Kasumi-1 (cell line): ENCODE measurements at places on chromosomes 11 and 22.

- DNase-seq = peak; percentile 61
These were observed 34.8 kb upstream of the CARS1 start for GRCh38 chr11:3091846-3092602.

DNA sequence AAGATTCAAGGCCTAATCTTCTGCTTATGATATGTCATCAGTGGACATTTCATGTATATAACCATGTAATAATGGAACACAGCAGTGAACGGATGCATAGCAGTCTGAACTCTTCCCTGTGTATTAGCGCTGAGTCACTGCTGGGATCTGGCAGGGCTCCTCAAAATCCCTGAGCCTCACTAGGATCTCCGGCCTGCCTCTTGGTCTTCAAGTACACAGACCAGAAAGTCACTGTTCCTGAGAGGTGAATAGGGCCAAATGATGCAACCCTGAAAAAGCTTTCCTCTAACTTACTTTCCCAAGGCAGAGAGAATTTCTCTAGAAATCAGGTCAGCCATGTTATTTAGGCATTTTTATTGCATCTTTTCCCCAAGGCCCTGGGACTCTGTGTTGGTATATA is 35.0 kb downstream of the POU2AF1 start:
- no peak for DNase-seq

DNA sequence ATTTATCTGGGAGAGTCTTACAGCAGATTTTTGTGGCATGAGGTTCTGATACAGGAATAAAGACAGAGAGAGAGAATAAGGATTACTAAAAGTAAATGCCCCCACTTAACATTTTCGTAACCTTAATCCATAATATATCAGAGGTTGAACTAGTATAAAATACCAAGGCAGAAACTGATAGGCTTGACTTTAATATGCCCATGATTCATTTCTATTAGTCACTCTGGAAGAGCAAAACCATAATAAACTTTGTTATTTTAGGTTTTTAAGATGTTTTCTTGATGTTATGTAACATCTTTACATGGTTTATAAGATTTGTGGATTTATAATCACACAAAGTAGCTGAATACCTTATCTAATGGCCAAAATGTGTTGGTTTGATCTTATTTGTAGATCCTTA is 19.1 kb downstream of the GUCY1A2 start:
- no peak for DNase-seq

GRCh38 chr11:37558619-37559210 is 960.7 kb upstream of the RAG2 start:
- DNase-seq = peak; percentile 6

DNA sequence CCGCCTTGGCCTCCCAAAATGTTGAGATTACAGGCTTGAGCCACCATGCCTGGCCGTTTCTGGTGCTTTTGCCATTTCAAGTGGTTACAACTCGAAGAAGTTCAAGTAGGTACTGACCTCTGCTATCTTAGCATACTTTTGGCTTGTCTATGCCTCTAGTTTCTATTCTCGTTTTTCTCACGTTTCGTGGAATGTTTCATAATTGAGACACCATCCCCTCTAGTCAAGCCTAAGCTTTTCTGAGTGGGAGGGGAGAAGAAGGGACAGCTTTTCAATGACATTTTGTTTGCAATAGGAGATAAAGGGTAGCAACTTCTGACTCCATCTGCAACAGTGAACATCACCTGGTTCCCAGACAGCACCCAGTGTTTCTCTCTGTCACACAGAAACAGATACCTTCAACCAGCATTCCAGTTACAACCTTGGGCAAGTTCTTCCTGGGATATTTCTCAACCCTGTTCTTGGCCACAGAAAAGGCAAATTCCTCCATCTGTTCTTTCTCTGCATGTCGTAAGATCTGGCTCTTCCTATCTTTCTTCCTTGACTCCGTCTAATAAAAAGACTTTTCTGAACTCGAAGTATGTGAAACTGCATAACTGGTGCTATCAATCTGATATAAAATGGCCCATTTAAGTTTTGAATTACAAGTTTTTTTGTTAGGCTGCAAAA is 25.5 kb downstream of the DDI1 start:
- no peak for DNase-seq

DNA sequence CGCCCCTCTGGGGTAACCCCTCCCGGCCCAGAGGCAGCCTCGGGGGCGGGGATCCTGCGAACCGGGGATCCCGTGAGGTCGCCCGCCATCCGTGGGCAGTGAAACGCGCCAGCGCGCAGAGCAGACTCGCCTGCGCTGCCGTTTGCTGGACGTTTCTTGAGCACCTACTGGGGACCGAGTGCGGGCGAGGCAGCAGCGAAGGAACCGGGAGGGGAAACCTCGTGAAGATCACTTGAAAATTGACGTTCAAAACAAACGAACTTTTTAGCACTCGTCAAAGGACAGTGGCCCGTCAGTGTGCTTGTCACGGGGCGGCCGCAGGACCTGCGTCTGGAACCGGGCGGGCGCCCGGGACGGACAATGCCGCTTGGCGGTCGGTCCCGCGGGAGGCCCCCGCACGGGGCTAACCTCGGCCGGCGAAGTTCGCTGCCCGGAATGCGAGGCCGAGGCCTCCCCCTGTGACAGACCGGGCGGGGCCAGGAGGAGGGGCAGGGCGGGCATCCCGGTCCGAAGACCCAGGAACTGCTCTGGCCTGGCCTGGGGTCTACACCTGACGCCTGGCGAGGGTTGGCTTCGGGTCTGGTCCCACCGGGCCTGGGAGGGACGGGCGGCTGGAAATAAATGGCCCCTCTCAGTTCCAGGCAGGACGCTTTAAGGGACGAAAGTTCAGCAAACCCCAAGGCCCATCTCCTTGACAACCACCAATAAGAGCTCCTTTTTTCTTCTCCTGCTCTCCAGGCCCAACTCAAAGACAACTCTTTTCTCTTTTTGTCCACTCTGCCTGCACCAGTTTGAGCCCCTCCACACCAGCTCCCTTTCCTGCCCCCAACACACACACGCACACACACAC is 723 bp upstream of the SCUBE1 start:
- DNase-seq = no peak

- DNase-seq = no peak
These were observed at the start of gene NAALAD2 for GRCh38 chr11:90134478-90135003. Gene NAALAD2 (plus strand): TSS chr11:90134663. CDS start chr11:90134759, 96 bp downstream.

DNA sequence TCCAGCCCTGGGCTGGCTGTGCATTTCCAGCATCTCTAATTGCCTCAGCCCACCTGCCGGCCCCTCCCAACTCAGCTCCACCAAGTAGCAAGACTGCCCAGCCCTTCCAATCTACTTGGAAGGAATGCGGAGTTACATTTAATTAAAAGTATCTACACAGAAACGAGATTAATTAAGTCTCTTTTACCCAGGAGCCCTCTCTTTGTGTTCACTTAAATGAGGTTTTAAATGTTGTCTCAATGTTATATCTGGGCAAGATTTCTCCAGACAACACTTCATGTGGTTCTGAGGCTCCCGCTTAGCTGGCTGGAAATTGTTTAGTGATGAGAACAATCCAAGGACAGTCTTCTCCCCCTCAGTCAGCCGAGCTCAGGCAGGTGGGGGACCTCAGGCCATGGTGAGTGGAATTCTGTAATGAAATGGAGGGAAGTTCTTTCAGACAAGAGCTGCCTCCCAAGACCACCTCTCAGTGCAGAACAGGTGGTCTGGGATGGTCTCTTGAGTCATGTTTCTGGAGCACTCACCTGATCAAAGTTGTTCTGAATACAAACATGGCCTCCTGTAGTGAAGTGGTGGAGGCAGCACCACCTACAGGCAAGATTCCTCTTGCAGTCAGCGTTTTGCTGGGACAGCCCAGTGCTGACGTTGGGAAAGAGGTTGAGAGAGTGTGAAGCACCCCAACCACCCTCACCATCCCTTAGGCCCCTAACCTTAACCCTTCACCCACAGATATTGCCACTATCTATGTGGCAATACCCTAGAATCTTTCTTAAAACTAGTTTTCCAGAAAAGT is 371.6 kb downstream of the CADM1 start:
- DNase-seq = no peak

DNA sequence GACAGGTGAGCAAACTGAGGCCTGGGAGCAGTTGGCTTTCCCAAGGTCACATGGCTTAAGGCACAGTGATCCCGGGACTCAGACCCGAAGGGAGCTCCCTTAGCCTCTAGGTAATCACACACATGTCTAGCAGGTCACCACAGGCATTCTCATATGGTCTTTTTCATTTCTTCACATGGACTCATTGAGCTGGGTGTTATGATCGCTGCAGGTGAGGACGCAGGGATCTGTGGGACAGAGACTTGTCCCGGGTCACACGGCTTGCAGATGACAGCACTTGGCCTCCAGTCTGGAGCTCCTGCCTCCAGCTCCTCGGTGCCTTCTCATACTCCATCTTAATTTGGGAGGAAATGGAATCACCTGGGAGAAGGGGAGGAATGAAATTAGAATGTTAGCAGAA is 23.6 kb upstream of the CACNG2 start:
- DNase-seq = no peak

- DNase-seq = no peak
These were observed 41.0 kb upstream of the SPON1 start for GRCh38 chr11:13921545-13921944.

DNA sequence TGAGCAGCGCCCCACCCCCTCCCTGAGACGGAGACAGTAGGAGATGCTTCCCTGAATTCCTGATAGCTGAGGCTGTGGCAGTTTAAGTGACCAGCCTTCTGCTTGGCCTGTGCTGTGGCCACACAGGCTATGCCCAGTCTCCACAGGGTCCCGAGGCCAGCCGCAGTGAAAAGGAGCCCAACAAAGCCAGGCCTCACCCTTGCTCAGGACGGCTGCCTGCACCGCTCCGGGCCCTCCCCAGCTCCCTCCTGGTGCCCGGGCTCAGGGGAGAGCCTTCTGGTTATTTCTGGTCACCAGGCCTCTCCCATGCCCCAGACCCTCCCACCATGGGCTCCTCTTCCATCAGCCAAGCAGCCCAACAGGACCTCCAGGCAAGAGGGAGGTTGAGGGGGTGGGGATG is 28.8 kb downstream of the LRRC10B start:
- no peak for DNase-seq

DNA sequence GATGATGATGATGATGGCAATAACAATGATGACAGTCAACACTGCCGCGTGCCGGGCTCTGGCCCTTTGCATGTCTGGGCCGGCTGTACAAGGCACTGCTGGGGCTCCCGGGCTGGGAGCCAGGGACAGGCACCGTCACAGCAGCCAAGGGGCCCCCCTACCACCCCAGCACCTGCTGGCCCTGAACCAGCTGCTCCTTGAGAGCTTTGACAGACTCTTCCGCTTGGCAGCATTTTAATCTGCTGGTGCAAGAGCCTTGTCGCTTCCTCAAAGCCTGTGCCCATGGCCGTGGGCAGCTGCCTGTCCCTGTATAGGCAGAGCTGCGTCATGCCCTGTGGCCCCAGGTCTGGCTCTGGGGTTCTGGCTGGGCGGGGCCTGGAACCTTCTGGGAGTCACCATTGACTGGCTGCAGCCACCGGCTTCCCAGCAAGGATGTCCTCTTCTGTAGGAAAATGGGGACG is 12.9 kb upstream of the MUC6 start:
- no peak for DNase-seq

DNA sequence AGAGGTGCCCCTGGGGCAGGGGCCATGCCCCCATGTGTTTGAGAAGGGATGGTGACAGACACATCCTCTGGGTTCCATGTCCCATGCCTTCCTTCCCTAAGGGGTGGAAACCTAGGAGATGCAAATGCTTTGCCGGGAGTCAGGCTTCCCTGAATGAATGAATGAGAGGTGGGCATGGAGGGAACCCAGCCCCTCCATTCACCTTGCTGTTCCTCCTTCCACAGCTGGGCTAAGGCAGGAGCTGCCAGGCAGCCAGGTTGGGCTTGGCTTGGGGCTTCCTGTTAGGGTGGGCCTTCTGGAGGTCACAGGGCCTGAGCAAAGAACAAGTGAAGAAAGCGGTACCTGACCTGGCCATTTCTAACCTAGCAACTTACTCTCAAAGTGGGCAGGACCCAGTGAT is 926 bp downstream of the POU2F3 start:
- no peak for DNase-seq

GRCh38 chr22:29310065-29310862 is 3.8 kb downstream of the GAS2L1 start:
- DNase-seq = no peak

GRCh38 chr22:24951942-24952836 is at the start of gene KIAA1671:
Gene KIAA1671 (plus strand): TSS chr22:24952716. CDS start chr22:25028000, 75,284 bp downstream.
- peak; percentile 9 for DNase-seq

DNA sequence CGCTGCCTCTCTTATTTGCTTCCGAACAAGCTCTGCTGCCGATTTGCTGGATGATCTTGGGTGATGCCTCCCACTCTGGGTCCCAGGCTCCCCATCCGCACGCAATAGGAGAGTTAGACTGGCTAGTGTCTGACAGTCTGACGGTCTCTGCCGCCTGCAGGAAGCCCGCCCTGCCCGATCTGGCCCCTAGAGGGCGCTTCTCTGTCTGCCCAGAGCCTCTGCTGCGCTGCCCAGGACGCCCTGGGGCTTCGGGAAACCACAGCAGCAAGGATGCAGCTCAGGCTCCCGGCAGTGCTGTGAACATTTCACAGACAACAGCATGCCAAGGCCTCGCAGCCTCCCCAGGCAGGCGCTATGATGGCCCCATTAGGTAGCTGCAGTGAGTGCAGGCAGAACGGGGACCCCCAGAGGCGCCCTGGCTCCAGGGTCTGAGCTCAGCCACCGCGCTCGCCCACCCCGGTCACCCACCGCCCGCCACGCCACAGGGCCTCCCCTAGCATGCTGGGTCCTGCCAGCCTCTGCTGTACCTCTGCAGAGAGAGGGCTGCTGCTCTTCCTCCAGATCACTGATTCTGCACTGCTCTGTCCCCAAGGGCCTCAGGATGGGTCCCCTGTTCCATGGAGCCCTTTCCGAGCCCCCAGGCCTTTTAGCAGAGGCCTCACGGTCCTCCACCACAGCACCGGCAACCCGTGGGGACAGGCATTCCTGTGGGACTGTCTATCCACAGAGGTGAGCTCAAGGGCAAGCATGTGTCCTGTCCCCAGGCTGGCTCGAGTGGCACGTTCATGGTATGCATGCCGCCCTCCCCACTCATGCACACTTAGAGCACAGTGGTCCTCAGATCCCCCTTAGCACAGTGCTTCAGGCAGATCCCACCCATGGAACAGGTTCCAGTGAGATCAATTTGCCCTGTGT is 4.3 kb upstream of the BAIAP2L2 start:
- peak; percentile 83 for DNase-seq

GRCh38 chr11:123268156-123268555 is 73.1 kb upstream of the CLMP start:
- no peak for DNase-seq

- DNase-seq = peak; percentile 82
These were observed 2.2 kb downstream of the APOA1 start for GRCh38 chr11:116835042-116835772.

- peak; percentile 45 for DNase-seq
These were observed 781 bp upstream of the TEF start for GRCh38 chr22:41380993-41381328.

GRCh38 chr11:66315921-66316811 is 678 bp downstream of the CD248 start:
- DNase-seq = no peak

GRCh38 chr11:86124251-86125233 is 55.7 kb upstream of the PICALM start:
- DNase-seq = no peak
